ENCODE measurements at places on chromosomes 6 and 20.

DNA sequence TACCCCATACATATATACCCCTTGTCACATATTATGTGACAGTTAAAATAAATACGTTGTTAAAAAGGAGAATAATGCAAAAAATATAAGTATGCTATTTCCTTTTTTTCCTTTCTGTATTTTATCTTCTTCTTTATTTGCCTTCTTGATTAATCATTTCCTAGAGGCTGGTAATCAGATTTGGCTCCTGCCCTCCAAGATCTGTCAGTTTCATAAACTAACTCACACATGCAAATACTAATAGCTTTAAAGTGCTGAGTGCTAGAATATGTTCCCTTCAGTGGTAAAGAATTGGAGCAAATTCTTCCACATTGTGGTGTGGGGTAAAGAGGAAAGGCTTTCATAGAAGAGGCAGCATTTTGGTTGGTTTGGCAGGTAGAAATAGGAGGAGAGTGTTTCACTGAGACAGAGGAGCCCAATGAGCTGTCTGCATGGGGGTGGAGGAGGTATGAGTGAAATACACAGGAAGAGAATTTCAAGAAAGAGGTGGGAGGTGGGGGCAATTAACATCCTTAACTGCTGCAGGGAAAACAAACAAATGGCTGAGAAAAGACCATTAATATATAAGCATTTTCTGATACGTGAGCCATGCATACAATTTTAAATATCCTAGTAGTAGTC lies 523.9 kb downstream of the BMP2 start:
- DNase-seq: no peak

GRCh38 chr6:144811140-144811539 lies 526.0 kb downstream of the UTRN start:
- no peak for DNase-seq

GRCh38 chr6:146709036-146709622 lies 110.4 kb downstream of the ADGB start:
- no peak for DNase-seq

DNA sequence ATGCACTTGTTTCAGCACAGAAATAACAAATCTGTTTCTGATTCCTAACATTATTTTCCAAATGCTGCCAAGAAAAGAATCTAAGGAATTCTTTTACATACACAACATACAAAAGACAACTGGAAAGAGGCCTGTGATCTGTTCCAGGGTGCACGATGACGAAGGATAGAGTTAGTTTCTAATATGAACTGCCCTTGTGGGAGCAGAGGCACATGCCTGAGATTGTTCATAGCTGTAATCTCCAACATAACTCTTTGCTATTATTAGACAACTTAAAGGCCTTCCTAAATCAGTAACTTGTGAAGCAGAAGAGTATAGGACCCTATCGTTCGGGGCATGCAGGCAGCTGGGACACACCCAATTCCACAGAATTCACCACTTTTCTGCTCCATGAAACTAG lies 41.2 kb upstream of the NHSL1 start:
- no peak for DNase-seq

DNA sequence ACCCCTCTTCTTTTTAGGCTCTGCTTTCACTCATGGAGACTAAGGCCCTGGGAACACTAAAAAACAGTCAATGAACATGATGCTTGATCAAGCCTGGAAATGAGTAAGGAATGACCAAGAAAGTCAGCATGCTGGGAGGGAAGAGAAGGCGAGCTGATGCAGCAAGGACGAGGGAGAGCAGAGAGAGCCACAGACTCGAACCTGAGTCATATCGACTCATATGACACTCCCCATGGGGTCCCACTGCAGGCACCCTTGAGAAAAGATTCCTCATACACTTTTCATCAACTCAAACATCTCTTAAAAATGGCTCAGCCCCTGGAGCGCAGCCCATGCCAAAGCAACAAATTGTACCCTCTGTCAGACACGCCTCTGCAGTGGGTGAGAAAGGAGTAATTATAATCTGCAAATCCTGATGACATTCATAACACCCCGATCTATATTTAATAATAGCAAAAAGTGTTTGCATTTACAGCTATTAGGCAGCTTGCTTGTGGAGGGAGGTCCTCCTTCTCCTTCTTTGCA lies 127.2 kb downstream of the F13A1 start:
- DNase-seq: no peak

DNA sequence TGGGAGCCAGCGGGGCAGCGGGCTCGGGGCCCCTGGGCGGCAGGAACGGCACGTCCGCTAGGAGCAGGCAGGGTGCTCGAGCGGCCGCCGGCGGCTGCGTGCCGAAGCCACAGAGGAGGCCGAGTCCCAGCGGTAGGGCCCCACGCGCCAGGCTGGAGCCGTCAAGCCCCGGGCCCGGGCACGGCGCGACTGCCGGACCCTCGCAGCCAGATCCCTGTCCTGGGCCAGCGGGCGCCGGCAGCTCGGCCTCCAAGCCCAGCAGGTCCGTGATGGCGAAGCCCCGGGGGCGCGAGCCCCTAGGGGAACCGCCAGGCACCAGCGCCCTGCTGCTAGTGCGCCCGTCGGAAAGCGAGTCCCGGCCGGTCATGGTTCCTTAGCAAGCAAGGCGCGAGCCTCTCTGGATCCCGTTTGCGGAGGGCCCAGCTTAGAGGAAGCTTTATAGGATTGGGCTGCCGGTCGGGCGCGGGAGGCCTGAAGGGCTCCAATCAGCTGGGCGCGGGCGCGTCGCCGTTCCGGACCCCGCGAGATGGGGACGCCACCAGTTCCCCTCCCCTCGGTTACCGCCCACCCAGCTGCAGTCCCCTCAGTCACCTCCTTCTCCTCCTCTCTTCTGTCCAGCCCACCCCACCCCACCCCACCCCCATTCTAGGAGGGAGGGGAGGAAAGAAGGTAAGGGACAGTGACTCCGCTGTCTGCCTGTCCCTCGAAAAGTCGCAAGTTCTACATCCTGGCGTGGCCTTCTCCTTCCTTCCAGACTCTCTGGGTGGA lies at the start of gene VSX1:
Gene VSX1 (minus strand): TSS at position 412 of the 768 bp plus-strand sequence. CDS start 45 bp downstream, at position 367.
- DNase-seq: peak; percentile 78

DNA sequence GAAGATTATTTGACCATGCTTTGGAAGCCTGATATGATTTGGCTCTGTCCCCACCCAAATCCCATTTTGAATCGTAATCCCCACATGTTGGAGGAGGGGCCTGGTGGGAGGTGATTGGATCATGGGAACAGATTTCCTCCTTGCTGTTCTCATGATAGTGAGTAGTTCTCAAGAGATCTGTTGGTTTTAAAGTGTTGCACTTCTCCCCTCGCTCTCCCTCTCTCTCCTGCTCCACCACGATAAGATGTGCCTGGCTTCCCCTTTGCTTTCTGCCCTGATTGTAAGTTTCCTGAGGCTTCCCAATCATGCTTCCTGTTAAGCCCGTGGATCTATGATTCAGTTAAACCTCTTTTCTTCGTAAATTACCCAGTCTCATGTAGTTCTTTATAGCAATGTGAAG lies 21.7 kb upstream of the FAM217A start:
- DNase-seq: no peak

DNA sequence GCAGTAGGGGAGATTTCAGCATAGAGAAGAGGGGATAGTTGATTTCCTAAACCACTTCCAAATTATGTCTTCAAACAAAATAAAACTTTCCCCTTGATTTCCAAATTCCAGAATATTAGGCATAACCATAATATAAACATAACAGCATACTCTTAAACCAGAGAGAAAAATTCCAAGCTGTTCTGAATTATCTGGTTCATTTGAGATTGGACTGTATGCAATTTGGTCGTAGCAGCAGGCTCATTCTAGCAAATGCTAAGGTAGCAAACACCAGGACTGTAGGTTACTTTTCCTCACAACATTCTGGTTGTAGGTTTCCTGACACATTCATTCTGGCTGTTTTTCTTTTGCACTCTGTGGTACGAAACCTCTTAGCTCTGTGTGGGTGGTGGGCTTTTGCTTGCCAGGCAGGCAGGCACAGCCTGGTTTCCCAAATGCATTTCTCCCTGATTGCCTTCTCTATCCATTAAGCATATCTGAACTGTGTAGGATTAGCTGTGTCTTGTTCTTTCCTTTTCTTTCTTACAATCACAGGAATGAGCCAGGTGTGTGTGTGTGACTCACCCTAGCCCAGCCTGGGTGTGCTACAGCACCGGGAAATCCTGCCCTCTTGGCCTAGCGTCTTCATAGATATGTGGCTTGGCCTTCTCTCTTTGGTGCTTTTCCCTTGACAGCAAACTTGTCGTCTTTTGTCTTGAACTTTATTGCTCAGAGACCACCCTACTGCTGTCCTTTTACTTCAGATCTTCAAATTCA lies 77.1 kb downstream of the JARID2 start:
- DNase-seq: no peak

- no peak for DNase-seq
Measured at GRCh38 chr20:1862663-1863053, 32.5 kb upstream of the SIRPA start.

DNA sequence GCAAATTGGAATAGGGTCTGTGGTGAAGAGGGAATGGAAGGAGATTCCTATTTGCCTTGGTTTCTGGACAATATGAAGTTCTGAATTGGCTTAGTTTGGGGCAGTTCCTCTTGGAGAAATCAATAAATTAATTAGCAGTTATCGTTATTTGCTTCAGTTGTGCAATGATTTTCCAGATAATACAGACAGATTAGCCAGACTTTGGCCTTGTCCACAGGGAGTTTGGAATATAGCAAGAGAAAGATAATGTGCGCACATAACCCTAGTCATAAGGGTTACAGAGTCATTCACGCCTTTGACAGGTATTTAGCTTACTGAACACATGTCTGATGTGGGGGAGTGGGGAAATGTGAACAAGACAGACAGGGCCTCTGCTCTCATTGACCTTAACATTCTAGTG lies 1.3 kb downstream of the ATRN start:
- DNase-seq: no peak

DNA sequence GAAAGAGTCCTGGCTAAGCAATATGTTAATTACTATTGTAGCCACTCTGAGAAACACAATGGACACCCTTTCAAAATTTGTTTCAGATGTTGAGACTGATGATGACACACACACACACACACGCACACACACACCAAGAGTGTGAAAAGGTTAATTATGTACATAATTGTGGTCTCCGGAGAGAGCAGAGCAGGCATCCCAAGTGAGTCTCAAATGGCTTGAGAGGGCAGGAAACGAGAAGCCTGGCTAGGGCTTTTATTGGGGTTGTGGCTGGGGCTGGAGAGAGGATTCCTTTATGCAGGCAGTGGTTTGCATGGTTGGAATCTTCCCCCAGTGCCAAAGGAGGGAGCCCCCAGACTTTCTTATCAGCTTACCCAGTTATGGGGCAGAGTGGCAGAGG lies 38.2 kb upstream of the NKX2-4 start:
- peak; percentile 25 for DNase-seq

GRCh38 chr6:130381012-130381411 lies 15.2 kb downstream of the TMEM200A start:
- no peak for DNase-seq

DNA sequence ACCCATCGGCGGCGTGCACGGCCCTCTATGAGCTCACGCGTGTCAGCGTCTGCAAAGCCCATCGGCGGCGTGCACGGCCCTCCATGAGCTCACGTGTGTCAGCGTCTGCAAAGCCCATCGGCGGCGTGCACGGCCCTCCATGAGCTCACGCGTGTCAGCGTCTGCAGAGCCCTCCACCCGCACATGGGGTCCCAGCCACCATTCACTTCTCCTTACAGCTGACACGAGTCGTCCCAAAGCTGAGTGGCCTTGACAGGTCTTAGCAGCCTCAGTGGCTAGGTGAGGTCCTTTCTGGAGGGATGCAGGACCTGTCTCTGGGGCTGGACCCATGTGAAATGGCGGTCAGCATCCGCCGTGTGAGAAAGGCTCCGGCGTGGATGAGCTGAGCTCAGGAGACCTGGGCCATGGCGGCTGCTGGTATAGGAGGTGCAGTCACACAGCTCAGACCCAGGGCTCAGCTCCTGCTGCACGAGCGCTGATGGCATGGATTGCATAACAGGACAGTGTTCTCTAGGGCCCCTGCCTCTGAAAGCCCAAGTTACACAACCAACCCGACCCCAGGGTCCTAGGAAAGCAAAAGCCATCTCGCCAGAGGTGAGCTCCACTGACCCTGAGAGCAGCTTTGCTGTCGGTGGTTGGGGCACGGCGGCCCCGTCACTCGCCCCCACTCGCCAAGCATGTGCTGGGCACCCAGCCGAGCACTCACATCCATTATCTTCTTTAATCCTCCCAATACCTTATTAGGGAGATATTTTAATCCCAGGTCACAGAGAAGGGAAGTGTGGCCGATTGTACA lies 38.9 kb downstream of the DLL1 start:
- no peak for DNase-seq

- no peak for DNase-seq
Measured at GRCh38 chr6:149458806-149459205, 26.0 kb downstream of the ZC3H12D start.

DNA sequence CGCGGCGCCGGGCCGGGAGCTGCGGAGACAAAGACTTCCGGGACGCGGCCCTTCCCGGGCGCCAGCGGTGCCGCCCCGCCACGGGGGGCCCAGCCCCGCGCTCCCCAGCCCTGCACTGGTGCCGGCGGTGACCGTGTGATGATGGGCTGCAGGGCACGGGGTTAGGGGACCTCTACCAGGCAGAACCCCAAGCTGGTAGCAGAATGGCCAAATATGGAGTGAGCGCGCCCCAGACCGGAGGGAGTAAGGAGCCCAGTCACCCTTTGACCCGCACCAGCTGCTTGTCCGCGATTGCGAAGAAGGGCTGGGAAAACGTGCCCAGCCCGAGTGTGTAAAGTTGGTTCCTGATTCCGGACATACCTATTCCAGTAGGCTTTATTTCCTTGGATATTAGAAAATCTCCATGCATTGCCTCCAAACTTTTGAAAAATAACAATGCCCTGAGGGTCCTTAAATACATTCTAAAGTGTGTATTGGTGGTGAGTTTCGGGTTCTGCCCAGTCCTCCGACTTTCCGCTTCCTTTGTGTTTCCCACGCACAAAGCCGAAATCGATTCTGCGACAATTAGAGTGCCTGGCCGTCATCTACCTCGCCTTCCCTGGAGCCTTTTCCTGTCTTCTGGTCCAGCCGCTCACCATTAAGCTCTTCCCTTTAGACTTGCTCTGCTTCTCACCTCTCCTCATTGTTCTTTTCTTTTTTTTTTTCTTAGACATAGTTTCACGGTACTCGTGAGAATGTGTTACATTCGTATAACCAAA lies 1.1 kb downstream of the ABRACL start:
- DNase-seq: peak; percentile 78

DNA sequence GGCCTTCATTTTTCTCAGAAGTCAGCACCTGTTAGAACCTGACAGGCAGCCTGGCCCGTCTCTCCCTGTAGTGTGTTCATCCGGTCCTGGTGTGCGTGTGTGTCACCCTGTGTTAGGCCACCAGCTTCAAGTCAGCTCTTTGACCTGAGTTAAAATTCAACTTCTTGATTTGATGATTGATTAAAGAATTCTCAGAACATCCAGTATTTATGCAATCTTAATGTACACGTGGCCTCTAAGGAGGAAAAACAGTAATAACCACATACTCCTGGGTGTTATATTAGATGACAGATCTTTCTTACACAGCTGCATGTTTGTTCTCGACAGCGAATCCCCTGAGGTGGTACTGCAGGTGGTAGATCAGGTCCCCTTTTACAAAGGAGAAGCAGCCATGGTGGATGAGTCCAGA lies 19.1 kb upstream of the TMEM217 start:
- DNase-seq: no peak

DNA sequence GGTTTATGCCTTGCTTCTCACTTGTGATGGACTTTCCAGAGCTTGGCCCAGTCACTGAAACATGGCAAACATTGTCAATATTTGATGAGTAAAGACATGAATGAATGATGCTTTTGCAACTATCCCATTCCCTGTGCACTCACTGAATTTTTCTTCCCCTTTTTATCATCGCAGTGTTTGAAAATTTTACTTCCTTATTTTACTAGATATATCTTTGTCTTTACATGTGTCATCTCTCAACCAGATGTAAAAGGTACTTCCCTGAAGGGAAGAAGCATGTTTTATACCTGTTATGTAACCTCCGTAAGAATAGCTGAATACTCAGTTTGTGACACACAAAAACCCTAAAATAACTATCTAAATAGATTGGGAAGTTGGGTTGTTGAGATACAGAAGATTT lies 544.7 kb upstream of the FLRT3 start:
- no peak for DNase-seq

Measured in H7 (cell line).